ENCODE measurements at places on chromosomes 6 and 20.

GRCh38 chr6:71222671-71223070 is 65.9 kb upstream of the OGFRL1 start:
- DNase-seq: no peak

GRCh38 chr6:33019372-33019771 is 10.0 kb upstream of the HLA-DOA start:
- DNase-seq: no peak

GRCh38 chr6:15516378-15516777 is 146.4 kb downstream of the DTNBP1 start:
- no peak for DNase-seq

- DNase-seq: no peak
Measured at GRCh38 chr6:162090734-162091133, 636.8 kb downstream of the PRKN start.

GRCh38 chr6:167842457-167842856 is 15.7 kb downstream of the AFDN start:
- DNase-seq: no peak

DNA sequence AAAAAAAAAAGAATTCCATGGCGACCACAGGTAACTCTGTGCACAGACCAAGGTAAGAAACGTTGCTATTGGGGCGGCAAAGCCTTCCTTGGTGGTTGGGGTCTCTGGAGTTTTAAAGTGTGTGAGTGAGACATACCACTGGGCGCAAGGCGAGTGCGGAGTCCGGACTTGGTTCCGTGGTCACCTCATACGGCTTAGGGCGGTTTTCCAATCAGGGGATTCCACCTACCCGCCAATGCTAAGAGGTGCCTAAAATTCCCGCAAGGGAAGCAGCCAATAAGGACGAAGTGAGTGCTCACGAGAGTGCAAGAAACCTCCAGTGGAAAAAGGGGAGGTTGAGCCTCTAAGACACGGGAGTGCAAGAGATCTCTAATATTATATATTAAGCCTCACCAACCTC is 68.6 kb upstream of the PRSS16 start:
- DNase-seq: no peak

DNA sequence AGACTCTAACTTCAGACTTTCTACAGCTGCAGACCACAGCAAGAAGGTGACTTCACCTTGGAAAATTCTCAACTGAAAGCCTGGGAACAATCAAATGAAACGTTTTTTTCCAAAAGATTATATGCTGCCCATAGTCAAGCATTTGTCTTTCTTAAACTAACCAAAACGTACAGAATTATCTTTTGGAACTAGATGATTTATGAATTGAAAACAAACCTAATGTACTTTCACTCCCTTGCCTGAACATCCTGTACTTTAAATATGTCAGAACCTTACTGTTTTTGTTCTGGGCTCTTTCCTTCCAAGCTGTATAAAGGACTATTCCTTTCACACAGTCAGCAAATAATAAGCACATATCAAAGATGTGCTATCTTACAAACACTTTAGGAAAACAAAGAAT is 62.4 kb upstream of the TNFAIP3 start:
- DNase-seq: no peak

DNA sequence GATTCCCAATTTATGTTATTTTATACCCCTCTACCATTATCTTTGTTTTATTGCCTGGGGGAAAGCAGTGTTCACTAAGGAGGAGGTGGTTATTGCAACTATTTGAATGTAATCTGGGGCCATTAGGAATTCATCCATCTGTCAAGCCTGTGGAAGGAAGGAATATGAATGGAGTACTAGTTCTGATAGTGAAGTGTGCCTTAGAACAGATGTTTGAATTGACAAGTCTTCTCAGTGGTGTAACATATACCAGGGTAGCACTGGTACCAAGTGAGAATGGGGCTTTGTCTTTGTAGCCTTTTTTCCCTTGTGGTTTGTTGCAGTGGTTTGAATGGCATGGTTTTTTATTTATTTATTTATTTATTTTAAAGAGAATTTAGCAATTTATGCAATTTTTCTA is 27.9 kb upstream of the HDAC2 start:
- no peak for DNase-seq

DNA sequence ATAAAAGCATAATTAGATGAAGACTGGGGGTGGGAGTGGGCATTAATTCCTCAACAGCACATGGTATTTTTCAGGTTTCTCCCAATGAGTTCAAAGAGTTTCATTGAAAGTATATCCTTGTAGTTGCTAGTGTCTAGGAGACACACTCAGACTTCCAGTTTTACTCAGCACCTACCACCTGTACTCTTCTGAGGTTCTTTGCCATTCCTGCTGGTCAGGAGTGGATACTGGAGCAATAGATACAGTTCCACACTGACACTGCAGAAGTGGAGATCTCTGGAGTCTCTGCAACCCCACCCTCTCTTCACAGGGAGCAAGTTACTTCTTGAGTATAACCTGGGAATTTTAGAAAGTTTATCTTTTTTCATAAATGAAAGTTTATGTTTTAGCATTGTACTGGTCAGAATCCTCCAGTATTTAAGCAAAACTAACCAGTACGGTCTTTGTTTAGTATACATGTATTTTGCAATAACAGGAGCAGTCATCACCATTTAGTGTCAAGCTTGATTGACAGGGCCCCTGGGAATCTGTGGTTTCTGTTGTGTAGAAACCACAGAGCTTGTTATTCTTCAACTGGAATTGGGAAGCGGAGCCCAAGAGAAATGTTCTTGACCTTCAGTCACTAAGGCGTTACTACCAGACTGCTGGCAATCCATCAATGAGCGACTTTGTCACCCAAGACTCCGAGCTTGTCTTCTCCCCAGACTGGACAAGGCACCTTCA is 148.1 kb downstream of the ZDHHC14 start:
- DNase-seq: no peak

- DNase-seq: no peak
Measured at GRCh38 chr20:56637576-56637975, 8.5 kb downstream of the TFAP2C start.

DNA sequence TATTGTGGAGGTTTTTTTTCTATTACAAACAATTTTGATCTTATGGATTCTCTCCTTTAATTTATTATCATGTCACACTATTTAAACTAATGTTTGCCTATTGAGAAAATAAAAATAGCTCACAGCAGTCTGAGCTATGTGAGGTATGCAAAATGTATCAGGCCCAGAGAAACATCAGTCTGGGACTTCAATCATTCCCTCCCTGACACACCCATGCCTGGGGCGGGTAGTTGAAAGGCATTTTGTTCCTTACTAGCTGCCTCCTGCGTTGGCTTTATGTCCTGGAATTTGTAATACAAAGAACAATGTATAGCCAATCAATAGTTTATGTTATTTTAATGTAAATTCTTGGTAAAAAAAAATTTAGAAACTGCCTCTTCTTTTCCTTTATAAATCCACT is 403.3 kb downstream of the EPM2A start:
- DNase-seq: no peak

- no peak for DNase-seq
Measured at GRCh38 chr20:62063315-62063980, 2.2 kb downstream of the TAF4 start.

DNA sequence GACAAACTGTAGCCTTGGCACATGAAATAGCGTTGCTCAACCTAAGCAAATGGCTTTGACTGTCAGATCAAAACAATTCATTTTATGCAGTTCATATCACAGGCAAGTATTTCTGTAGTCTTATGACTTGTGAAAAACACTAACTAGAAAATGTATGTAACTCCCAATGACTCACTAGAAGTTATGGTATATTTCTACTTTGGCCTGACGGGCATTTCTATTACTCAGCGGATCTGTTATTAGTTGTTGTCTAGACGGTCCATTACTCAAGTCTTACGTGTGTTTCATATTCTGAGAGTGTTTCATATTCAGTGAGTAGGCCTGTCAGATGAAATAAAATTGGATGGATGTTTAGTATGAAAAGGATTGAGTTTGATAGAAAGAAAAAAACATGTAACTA is 880.9 kb downstream of the PRIM2 start:
- no peak for DNase-seq

- no peak for DNase-seq
Measured at GRCh38 chr6:76593668-76594067, 521.2 kb upstream of the IMPG1 start.

DNA sequence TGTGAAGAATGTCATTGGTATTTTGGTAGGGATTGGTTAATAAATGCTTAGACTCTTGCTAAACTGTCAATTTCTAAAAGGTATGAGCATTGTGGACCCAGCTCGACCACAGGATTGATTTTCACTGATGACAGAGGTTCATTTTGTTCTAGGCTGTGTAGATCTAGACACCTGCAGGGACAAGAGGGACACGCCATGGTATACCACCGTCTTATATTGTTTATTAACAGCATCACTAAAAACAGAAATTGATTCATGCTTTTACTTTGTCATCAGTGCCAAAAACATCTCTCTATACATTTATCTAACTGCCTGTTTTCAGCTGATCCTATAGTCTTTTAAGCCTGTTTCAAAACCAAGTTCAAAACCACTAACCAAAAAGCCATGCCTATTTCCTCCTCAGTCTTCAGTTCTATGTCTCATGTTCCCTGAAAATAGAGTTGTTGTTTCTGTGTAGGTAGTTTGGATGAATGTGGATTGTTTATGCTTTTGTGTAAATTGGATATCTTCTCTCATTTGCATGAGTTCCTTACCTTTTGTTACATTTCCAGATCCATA is 109.8 kb downstream of the JAG1 start:
- DNase-seq: no peak

- no peak for DNase-seq
Measured at GRCh38 chr6:73790574-73790973, 94.6 kb downstream of the CD109 start.

GRCh38 chr6:127765949-127766348 is 134.9 kb downstream of the THEMIS start:
- DNase-seq: no peak

GRCh38 chr6:161732594-161732993 is 458.7 kb upstream of the AGPAT4 start:
- DNase-seq: no peak

DNA sequence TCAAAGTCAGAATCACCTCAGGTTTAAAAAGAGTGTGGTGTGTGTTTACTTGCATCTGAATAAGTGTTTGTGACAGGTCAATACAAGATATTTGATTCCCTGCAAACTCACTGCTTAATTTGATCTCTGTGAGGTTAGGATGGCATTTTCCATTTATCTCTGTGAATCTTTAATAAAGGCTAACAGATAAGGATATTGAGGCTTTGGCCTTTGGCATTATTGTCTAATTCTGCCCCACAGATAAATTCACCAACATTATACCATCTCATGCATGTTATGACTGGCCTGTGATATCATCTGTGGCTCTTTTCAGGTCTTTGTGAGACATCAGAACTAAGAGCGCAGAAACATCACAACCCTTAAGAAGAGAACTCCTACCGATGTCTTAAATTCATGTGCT is 84.7 kb downstream of the TRMT6 start:
- no peak for DNase-seq

- DNase-seq: no peak
Measured at GRCh38 chr20:56629464-56630085, 469 bp downstream of the TFAP2C start.

DNA sequence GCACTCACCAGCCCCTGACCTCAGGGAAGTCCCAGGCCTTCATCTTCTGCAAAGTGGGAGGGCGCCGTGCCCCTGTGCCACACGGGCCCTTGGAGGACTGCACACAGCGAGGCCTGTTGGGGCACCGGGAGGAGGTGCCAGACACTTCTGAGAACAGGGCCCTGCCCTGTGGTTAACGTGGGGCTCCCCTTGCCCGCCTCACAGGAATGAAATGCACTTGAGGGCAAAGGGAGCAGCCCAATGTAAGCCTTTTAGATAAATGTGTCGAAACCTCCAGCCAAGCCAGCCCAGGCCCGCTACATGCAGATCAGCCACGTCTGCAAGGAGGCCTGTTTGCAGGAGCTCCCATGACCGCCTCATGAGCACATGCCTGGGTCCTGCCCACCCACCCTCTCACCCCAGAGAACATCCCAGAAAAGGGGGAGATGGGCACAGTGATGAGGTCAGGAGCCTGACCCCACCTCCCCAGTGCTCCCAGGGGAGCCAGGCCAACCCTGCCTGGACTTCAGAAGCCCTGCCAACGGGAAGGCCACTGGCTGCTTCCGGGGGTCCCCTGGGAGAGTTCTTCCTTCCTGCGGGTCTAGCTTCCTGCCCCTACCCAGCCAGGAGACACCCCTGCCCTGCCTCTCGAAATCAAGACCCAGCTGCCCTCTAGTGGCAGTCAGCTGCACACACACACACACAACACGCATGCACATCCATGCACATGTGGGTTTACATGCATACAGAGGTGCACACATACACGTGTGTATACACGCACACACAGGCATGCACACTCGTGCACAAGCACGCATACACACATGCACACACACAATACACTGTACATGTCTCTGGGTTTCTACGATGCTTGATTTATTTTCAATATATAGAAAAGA is 178.7 kb downstream of the TAF4 start:
- DNase-seq: peak; percentile 27

- no peak for DNase-seq
Measured at GRCh38 chr6:31718265-31718664, 3.1 kb downstream of the LY6G6D start.

- DNase-seq: no peak
Measured at GRCh38 chr6:44012078-44012493, 115.2 kb downstream of the MRPL14 start.

GRCh38 chr6:89010825-89011224 is 47.4 kb upstream of the RNGTT start:
- DNase-seq: no peak

- DNase-seq: no peak
Measured at GRCh38 chr20:62344782-62345181, 22.3 kb downstream of the LAMA5 start.

Measured in CD4-positive, alpha-beta T cell treated with Interleukin-12 subunit alpha and Interleukin-12 subunit beta, for 1 hour (primary cell).